Right cardiac atrium (tissue), 5 donors: ENCODE measurements at places on chromosomes 2 and 18.

GRCh38 chr18:48142994-48143393, 212.5 kb upstream of the SMAD2 start:
- DNase-seq: no peak

DNA sequence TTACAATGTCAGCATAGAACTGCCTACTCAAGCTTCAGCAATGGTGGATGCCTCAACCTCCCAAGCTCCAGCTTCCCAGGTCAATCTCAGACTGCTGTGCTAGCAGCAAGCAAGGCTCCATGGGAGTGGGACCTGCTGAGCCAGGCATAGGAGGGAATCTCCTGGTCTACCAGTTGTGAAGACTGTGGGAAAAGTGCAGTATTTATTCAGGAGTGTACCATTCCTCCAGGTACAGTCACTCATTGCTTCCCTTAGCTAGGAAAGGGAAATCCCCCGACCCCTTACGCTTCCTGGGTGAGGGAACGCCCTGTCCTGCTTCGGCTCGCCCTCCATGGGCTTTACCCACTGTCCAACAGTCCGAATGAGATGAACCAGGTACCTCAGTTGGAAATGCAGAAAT, 130.3 kb downstream of the ADCYAP1 start:
- DNase-seq: no peak

DNA sequence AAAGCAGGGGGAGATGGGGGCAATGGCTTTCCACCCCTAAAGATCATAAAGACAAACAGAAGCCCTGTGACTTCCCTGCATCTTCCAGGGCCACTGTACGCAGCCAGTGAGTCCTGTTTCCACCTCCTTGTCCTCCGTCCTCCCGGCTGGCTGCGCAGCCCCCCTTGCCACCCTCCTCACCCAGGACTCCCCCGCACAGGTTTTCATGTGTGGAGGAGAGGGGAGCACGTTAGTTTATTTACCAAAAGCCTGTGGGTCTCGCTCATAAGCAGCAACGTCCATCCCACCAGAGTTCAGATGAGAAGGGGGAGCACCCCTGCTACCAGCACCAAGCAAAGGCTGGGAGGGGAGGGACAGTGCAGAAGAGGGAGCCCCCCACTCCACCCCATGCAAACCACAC, 11.7 kb downstream of the CYP26B1 start:
- DNase-seq: no peak

DNA sequence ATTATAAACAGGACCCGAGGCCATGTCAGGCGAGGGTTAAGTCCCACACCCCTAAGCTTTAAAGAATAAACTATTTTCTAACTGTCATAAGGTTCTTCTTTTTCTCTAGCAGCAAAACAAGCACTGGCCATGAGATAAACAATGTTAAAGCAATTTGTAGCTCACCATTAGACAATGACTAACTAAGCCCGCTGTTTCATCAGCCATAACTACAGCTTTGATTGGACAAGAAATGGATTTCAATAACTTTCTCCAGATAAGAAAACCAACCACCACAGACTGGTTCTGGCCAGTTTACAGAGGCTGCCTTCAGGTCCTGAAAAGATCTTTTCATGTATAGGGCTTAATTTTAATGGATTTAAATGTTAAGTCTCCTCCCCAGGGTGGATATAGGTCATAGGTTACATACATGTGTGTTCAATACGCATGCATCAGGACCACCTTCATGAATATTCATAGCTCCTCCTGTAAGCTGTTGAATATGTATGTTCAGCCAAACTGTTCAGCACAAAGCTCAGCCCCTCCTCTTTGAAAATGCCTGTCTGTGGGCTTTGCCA, 108.7 kb upstream of the RAB6C start:
- no peak for DNase-seq

GRCh38 chr18:62505669-62506494, 16.9 kb upstream of the ZCCHC2 start:
- no peak for DNase-seq

GRCh38 chr2:862355-862687, 88.3 kb upstream of the SNTG2 start:
- DNase-seq: no peak

GRCh38 chr2:137952586-137953129, 11.6 kb upstream of the HNMT start:
- DNase-seq: no peak

DNA sequence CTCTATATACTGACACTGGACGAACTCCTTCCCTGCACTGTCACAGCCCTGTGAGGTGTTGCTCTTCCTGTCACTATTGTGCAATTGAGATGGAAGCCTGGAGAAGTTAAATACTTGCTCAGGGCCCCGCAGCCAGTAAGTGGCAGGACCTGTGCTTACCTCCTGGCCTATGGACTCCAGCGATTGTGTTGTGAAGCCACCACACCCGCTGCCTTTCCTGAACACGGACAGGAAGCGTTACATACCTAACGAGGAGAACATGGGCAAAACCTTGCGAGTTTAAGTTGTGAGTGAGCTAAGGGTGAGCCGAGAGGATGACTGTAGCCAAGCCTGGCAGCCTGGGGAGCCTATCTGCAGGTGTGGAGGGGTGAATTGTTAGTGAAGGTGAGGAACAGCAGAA, 26.1 kb downstream of the RAB31 start:
- no peak for DNase-seq

- DNase-seq: no peak
Observed at GRCh38 chr18:8049147-8049546, 482.0 kb downstream of the PTPRM start.

GRCh38 chr2:225814554-225814953, 415.0 kb downstream of the NYAP2 start:
- DNase-seq: no peak

GRCh38 chr2:168434146-168434545, 21.9 kb upstream of the CERS6 start:
- no peak for DNase-seq

GRCh38 chr2:198314559-198315153, 510.3 kb downstream of the PLCL1 start:
- DNase-seq: no peak

- no peak for DNase-seq
Observed at GRCh38 chr2:184452907-184453306, 145.4 kb upstream of the ZNF804A start.

DNA sequence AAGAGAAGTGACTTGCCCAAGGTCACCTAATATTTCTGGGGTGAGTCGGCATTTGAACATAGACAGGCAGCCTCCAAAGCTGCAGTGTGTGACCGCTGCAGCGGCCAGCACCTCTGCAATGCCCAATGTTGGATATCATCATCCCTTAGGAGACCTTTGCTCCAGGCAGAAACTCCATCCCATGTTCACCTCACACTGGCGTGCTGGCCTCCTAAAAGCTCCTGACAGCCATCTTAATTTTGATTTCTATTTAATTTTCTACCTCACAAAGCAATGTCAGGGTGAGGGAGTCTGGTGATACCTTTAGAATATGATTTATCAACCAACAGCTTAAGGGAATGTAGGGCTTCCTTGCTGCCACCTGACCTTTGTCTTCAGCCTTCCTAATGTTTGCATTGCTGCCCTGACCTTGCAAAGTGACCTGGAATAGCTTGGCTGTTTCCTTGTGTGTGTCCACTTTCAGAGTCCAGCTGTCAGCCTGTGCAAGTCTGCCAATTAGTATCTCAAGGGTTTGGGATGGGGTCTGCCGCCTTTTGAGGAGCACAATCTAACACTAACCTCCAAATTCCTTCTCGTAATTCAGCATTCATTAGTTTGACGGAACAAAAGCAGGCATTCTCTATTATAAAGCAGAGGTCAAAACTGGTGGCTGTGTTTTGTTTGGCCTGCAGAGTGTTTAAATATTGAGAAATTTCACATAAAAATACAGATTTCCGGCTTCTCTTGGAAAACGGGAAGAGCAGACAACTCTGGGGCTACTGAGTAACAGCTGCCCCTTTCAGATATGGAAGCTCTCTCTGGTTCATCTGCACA, 127.6 kb downstream of the PLEKHM3 start:
- no peak for DNase-seq

- DNase-seq: no peak
Observed at GRCh38 chr2:233288663-233289062, 19.0 kb upstream of the SAG start.

- no peak for DNase-seq
Observed at GRCh38 chr2:187224989-187225388, 223.1 kb downstream of the CALCRL start.

DNA sequence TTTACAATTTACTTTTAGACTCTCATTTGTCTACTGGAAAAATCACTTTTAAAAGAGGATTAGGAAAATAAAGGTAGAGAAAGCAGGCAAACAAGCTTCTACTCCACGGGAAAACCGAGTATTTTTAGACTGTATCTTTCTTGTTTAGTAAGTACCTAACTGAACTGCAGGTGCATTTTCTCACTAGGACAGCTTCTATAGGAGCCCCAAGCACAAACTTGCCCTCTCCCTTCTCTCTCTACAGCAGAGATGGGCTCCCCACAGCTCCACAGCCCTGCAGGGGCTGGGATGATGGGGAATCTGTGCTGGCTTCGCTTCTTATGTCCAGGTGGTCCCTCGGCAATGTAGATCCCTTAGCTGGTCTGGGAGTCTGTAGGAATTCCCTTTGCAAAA, 16.2 kb downstream of the PSTPIP2 start:
- no peak for DNase-seq

DNA sequence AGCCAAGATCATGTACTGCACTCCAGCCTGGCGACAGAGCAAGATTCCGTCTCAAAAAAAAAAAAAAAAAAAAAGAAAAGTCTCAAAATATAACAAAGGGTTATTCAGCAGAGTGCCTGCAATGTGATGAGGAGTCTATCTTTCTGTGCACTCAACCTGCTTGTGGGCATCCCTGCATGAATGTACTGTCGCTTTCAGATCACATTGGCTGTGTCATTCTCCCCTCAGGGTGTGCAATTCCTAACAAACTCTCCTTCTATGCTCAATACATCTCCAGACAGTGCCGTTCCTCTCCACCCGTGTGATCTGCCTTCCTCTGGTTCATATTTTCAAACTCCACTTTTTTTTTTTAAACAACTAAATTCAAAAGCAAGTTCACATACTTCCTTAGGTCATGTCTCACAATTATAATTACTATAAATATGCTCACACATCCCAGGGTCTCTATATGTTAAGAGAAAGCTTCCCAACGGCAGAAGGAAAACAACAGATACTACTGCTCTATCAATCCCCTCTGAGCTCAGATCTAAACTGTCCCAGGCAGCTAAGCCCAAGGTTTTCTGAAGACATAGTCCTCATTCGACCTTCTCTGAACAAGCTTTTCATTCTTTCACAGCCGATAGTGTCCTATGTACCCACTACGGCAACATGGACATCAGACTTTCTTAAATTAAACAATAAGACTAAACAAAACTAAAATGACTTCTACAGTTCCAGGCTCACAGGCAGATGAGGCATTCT, 35.2 kb downstream of the PTMA start:
- DNase-seq: no peak

- DNase-seq: peak; percentile 16
Observed at GRCh38 chr2:240893363-240893844, 2.6 kb downstream of the MAB21L4 start.

DNA sequence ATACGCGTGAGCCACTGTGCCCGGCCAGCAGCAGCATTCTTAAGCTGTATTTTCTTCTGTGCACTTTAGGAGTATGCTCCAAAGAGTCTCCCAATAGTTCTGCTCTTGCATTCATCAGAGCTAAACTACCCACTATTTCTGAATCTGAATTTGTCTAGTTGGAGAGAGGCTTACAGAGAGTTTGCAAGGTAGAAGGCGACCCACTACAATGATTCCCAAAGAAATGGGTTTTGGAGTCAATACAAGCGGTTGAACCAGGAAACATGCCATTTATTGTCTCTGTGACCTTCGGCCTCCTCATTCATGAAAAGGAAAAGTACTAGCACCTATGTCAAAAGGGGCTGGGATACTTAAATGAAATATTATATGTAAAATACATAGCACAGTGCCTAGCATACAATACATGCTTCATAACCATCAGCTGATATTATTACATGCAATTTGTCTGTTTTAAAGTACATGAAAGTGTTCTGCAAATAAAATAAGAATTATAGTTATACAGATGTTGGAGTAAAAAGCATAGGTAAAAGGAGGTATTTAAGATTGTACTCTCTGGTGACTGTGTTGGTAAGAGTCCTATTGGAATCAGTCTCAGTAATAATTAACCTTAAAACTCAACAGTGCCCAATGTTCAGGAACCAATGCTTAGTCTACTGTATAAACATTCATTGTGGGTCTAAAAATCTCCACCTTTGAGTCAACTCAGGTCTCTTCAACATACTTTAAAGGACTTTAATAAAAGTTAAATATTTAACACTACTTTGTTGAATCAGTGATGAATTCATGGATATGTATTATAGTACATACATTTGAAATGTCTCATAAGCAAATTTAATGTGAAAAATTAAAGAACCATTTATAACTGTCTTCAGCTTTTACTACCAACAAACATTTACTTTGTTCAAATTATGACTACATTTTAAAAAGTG, 89.8 kb upstream of the GRB14 start:
- no peak for DNase-seq

GRCh38 chr18:77360315-77361190, 110.9 kb downstream of the GALR1 start:
- no peak for DNase-seq

- no peak for DNase-seq
Observed at GRCh38 chr2:37635504-37636380, 35.7 kb downstream of the CDC42EP3 start.

- DNase-seq: no peak
Observed at GRCh38 chr2:222355860-222356259, 57.1 kb upstream of the PAX3 start.

DNA sequence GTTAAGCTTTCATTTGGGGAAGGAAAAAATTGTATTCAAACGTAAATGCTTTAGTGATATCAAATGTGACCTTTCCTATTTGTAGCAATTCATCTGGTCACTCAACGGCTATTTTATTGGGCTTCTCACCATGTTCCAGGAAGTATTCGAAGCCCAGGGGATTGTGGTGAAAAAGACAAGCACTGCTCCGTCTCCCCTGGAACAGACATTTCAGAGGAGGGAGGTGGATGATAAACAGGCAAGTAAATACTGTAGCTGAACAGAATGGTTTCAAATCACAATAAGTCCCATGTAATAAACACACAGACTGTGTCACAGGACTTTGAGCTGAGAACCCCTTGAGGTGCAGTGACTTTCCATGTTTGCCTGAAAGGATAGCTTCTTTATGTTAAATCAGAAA, 464.7 kb upstream of the HNRNPA3 start:
- no peak for DNase-seq

- peak; percentile 65 for DNase-seq
Observed at GRCh38 chr2:20638014-20638413, 12.9 kb downstream of the HS1BP3 start.

DNA sequence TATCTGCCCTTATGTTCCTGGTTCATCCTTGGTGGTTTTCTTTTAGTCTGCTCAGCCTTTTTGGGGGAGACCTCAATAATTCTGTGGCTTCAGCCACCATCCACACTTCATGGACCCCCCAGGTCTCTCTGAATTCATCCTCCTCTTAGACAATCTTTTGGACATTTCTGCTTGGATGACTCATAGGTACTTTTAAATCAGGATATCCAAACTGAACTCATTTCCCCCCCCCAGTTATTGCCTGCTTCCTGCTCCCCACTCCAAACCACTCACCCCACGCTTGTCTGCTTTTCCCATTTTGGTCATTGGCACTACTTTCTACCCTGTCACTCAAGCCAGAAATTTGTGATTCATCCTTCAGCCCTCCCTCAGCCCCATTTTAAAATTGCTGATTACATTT, 78.5 kb downstream of the TANC1 start:
- no peak for DNase-seq
